Endodermal cell (in vitro differentiated cells): ENCODE measurements at places on chromosomes 11 and 22.

DNA sequence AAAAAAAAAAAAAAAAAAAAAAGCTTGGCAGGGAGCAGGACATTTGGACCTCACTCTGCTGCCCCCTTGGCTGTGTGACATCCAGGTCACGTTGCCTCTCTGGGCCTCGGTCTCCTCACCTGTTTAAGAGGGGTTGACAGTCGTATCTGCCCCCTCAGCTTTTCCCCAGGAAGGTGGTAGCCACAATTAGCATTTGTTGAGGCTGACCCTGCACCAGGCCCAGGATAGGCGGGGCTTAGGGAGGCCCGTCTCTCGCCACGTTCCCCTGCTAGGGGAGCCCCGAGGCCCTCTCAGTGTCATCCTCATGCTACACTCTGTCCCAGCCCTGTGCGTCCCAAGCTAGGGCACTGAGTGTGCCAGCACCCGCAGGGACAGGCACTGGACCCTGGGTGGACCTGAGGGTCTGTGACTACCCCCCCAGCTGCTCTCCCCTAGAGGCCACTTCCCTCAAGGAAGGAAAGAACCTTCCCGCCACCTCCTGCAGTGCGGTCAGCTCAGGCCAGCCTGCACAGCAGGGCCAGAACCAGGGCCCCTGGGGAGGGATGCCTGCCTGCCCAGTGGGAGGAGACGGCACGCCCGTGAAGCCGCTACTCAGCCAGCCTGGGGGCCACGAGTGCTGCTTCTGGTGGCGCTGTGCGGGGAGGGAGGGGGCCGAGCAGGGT, 38.5 kb upstream of the PPARA start:
- no peak overlapping the region for H3K4me3 ChIP-seq
- H3K27me3 ChIP-seq: no peaks in the 10 kb centered on the region
- peak; percentile 73 for DNase-seq

GRCh38 chr11:123251657-123252344, 56.8 kb upstream of the CLMP start:
- H3K36me3 ChIP-seq: no peaks in the 10 kb centered on the region
- H3K4me3 ChIP-seq: no peak overlapping the region
- H3K4me1 ChIP-seq: no peaks in the 10 kb centered on the region
- H3K27ac ChIP-seq: no peak overlapping the region
- H3K27me3 ChIP-seq: no peaks in the 10 kb centered on the region

- peaks cover 63% of the 10 kb centered on the region for H3K36me3 ChIP-seq
- no peak overlapping the region for H3K27ac ChIP-seq
- no peaks in the 10 kb centered on the region for H3K4me1 ChIP-seq
These were observed 81.6 kb upstream of the SUSD2 start for GRCh38 chr22:24099666-24100065.

DNA sequence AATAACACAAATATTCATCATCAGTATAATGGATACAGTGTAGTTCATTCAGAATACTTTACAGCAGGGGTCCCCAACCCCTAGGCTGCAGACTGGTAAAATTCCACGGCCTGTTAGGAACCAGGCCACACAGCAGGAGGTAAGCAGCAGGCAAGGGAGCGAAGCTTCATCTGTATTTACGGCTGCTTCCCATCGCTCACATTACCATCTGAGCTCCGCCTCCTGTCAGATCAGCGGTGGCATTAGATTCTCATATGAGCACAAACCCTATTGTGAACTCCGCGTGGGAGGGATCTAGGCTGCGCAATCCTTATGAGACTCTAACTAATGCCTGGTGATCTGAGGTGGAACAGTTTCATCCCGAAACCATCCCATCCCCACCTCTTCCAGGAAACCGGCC, 125.1 kb downstream of the SERGEF start:
- H3K36me3 ChIP-seq: no peaks in the 10 kb centered on the region
- peak; percentile 80 for DNase-seq
- no peak overlapping the region for H3K27ac ChIP-seq
- H3K4me3 ChIP-seq: no peak overlapping the region

DNA sequence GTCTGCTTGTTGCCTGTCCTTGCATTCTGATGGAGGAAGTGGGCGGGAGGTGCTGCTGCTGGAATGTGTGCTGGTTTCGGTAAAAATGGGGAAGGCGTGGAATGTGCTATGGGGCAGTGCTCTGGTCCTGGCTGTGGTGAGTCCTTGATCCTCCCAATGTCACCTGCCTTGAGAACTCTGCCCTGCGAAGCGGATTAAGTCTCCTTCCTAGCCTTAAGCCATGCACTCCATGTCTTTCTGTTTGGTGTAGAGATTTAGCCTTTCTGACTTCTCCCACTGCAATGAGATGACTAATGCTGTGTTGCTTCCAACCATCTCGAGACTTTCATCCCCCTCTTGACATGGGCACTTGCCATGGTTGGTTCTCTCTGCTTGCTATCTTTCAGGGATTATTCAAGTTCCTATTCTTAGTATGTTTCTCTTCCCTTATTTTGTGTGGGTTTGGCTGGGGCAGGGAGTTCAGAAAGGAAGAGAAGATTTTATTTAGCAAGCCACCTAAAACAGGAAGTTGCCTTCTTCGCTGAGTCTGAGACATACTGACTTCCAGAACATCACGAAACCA, 687.9 kb downstream of the NTM start:
- no peaks in the 10 kb centered on the region for H3K4me1 ChIP-seq
- no peak overlapping the region for H3K27ac ChIP-seq
- no peaks in the 10 kb centered on the region for H3K36me3 ChIP-seq
- H3K27me3 ChIP-seq: no peaks in the 10 kb centered on the region
- H3K4me3 ChIP-seq: no peak overlapping the region

- H3K27me3 ChIP-seq: peaks cover 34% of the 10 kb centered on the region
- no peaks in the 10 kb centered on the region for H3K4me1 ChIP-seq
- H3K27ac ChIP-seq: no peak overlapping the region
- H3K36me3 ChIP-seq: no peaks in the 10 kb centered on the region
These were observed 101.9 kb downstream of the WT1 start for GRCh38 chr11:32333320-32333991.

GRCh38 chr11:47438721-47439120, 10.2 kb downstream of the RAPSN start:
- no peak for DNase-seq
- H3K36me3 ChIP-seq: no peaks in the 10 kb centered on the region
- H3K4me1 ChIP-seq: no peaks in the 10 kb centered on the region
- H3K27me3 ChIP-seq: no peaks in the 10 kb centered on the region

GRCh38 chr11:126407101-126407521, 51.6 kb downstream of the ST3GAL4 start:
- no peak for DNase-seq
- peaks cover 5% of the 10 kb centered on the region for H3K36me3 ChIP-seq
- H3K4me3 ChIP-seq: no peak overlapping the region
- H3K27ac ChIP-seq: no peak overlapping the region
- peaks cover 3% of the 10 kb centered on the region for H3K4me1 ChIP-seq

GRCh38 chr11:118342503-118343161, at the start of gene CD3D:
Gene CD3D, minus strand, starts transcription at chr11:118342705. Its CDS starts 98 bp downstream, at chr11:118342607.
- H3K4me3 ChIP-seq: no peak within 1 kb of the TSS
- H3K36me3 ChIP-seq: no peaks in the 10 kb centered on the region
- H3K27me3 ChIP-seq: peaks cover 39% of the 10 kb centered on the region
- DNase-seq: peak; percentile 46

- peaks cover 28% of the 10 kb centered on the region for H3K36me3 ChIP-seq
- no peaks in the 10 kb centered on the region for H3K4me1 ChIP-seq
- H3K27me3 ChIP-seq: no peaks in the 10 kb centered on the region
- H3K27ac ChIP-seq: no peak overlapping the region
These were observed 14.2 kb upstream of the CDC42BPG start for GRCh38 chr11:64858467-64859263.

GRCh38 chr11:123430721-123431497, 840 bp downstream of the GRAMD1B start:
- peak overlapping the region; percentile 96 for H3K4me3 ChIP-seq
- peak; percentile 88 for DNase-seq
- H3K27ac ChIP-seq: peak overlapping the region; percentile 29
- H3K4me1 ChIP-seq: no peaks in the 10 kb centered on the region
- H3K27me3 ChIP-seq: no peaks in the 10 kb centered on the region

DNA sequence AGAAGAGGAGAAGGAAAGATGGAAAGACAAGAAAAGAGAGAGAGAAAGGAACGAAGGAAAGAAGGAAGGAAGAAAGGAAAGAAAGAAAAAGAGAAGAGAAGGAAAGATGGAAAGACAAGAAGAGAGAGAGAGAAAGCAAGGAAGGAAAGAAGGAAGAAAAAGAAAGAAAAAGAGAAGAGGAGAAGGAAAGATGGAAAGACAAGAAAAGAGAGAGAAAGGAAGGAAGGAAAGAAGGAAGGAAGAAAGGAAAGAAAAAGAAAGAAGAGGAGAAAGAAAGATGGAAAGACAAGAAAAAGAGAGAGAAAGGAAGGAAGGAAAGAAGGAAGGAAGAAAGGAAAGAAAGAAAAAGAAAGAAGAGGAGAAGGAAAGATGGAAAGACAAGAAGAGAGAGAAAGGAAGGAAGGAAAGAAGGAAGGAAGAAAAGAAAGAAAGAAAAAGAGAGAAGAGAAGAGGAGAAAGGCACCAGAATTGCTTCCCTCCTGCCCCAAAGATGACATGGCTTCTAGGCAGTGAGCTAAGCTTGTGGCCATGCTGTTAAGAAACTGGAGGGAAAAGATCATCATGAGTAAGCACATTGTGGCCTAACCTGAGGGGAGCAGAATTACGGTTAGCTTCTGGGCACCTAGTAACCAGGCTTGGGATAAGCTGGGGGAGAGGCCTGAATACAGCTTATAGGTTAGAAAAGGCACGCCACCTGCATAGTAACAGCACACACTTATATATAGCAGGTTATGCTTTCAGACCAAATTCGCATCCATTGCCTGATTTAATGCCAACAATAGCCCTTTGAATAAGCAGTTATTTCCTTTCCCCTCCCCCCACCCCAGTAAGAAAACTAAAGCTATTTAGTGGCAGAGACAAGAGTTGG, 2.3 kb upstream of the ST3GAL4 start:
- H3K36me3 ChIP-seq: no peaks in the 10 kb centered on the region
- H3K4me1 ChIP-seq: peaks cover 14% of the 10 kb centered on the region
- no peaks in the 10 kb centered on the region for H3K27me3 ChIP-seq
- DNase-seq: no peak
- peak overlapping the region; percentile 54 for H3K4me3 ChIP-seq

- no peak overlapping the region for H3K4me3 ChIP-seq
- DNase-seq: no peak
- H3K4me1 ChIP-seq: no peaks in the 10 kb centered on the region
These were observed 26.6 kb upstream of the MYEOV start for GRCh38 chr11:69267395-69267805.

GRCh38 chr11:95891423-95892170, 32.3 kb downstream of the MTMR2 start:
- H3K36me3 ChIP-seq: peaks cover 15% of the 10 kb centered on the region
- no peaks in the 10 kb centered on the region for H3K27me3 ChIP-seq
- no peak overlapping the region for H3K27ac ChIP-seq

DNA sequence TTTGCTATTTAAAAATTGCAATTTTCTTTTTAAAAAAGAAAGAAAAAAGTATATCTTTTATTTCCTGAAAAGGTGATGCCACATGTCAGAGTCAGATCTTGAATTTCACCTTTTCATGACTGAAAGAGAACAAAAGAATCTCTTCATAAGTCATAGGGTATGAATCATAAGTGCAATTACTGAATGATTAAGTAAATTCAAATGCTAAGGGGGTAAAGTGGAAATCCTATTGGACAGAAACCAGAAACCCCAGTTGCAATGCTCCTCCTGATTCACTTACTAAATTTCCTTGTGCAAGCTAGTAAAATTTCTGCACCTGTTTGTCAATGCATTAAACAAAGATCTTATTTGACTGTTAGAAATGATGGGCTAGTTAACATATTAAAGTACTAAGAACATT, 8.2 kb upstream of the PRRG4 start:
- DNase-seq: no peak
- H3K27me3 ChIP-seq: no peaks in the 10 kb centered on the region
- H3K27ac ChIP-seq: no peak overlapping the region
- no peak overlapping the region for H3K4me3 ChIP-seq

- H3K27ac ChIP-seq: peak within 1 kb of the TSS; percentile 34
- no peaks in the 10 kb centered on the region for H3K4me1 ChIP-seq
- H3K4me3 ChIP-seq: no peak within 1 kb of the TSS
- DNase-seq: peak; percentile 60
- H3K27me3 ChIP-seq: no peaks in the 10 kb centered on the region
These were observed at the start of gene TRIM22 for GRCh38 chr11:5689551-5689983. Gene TRIM22, plus strand, starts transcription at chr11:5689790. Its CDS starts 6,443 bp downstream, at chr11:5696233.

GRCh38 chr22:43796567-43796966, 15.5 kb downstream of the EFCAB6 start:
- H3K4me1 ChIP-seq: no peaks in the 10 kb centered on the region
- no peak overlapping the region for H3K27ac ChIP-seq
- no peaks in the 10 kb centered on the region for H3K27me3 ChIP-seq
- H3K36me3 ChIP-seq: no peaks in the 10 kb centered on the region
- DNase-seq: peak; percentile 70
- H3K4me3 ChIP-seq: no peak overlapping the region

DNA sequence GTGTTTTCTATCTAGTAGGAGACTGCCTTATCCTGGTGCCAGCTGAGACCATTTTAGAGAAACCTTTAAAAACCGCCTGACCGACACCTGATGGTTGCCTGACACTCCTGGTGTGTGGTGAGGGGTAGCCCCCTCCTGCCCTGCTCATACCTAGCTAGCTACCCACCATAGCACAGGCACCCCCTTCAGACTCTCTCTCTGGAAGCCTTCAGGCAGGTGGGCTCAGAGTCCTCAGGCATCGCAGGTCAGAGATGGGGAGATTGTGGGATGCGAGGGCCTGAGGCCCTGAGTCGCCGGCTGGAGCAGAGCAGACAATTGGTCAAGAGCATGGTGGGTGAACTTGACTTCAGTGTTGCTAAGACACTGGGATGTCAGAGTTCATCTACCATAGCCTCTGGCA, 424.6 kb downstream of the BRD1 start:
- H3K27me3 ChIP-seq: no peaks in the 10 kb centered on the region
- no peak overlapping the region for H3K27ac ChIP-seq
- H3K36me3 ChIP-seq: no peaks in the 10 kb centered on the region
- DNase-seq: peak; percentile 36
- H3K4me3 ChIP-seq: no peak overlapping the region
- no peaks in the 10 kb centered on the region for H3K4me1 ChIP-seq

DNA sequence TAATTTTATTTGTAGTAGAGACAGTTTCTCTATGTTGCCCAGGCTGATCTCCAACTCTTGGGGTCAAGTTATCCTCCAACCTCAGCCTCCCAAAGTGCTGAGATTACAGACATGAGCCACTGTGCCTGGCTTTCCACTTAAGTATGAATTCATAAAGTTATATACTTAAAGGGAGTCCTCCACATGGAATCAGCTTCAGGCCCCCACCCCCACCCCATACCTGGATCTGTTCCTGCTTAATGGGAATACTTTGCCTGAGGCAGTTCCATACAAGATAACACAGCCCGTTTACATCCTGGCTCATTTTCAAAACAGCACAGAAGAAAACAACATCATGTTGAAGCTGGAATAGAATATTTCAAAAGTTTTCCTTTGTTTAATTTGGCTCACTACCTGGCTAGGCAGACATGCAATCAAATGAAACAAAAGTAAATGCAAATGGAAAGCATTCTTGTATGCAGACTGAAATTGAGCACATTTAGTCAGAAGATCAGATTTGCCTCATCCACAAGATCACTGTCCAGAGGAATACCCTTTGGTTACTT, 82.4 kb downstream of the FAT3 start:
- no peak overlapping the region for H3K27ac ChIP-seq
- no peaks in the 10 kb centered on the region for H3K27me3 ChIP-seq
- H3K4me3 ChIP-seq: no peak overlapping the region
- H3K36me3 ChIP-seq: no peaks in the 10 kb centered on the region
- H3K4me1 ChIP-seq: no peaks in the 10 kb centered on the region
